Neural cell (in vitro differentiated cells): ENCODE measurements at places on chromosomes 7 and 10. TPM values are rescaled to one million over a fixed set of nuclear protein-coding genes. Genes with fewer than 3 reads are reported as not detected.

MYH16 gene
- not detected in 2 replicates for polyA plus RNA-seq

GLI3 gene
- 0.19 and 0.48 TPM in 2 replicates for polyA plus RNA-seq

FAM170B gene
- not detected in 2 replicates for polyA plus RNA-seq

ZNF25 gene
- 72.6 and 81.6 TPM in 2 replicates for polyA plus RNA-seq

ACSL5 gene
- not detected in 2 replicates for polyA plus RNA-seq

LRGUK gene
- polyA plus RNA-seq: 3.7 and 4.9 TPM in 2 replicates

CUX1 gene
- 25.2 and 26.6 TPM in 2 replicates for polyA plus RNA-seq

GPRIN2 gene
- 7.1 and 10.5 TPM in 2 replicates for polyA plus RNA-seq

CLRN3 gene
- not detected in 2 replicates for polyA plus RNA-seq

NEUROD6 gene
- not detected in 2 replicates for polyA plus RNA-seq

UNC5B gene
- 1.8 and 2.0 TPM in 2 replicates for polyA plus RNA-seq

PRPS1L1 gene
- not detected in 2 replicates for polyA plus RNA-seq

CFAP58 gene
- 0.10 TPM in 1 of 2 replicates, not detected in the other for polyA plus RNA-seq

PGAM2 gene
- not detected in 2 replicates for polyA plus RNA-seq

TDRD1 gene
- polyA plus RNA-seq: not detected in 2 replicates

ANKRD61 gene
- not detected in 2 replicates for polyA plus RNA-seq

ABCA13 gene
- 0.20 TPM in 1 of 2 replicates, not detected in the other for polyA plus RNA-seq

TMEM213 gene
- polyA plus RNA-seq: not detected in 2 replicates

SAP25 gene
- polyA plus RNA-seq: 0.46 and 0.52 TPM in 2 replicates

BHLHA15 gene
- not detected in 2 replicates for polyA plus RNA-seq

TET1 gene
- 3.6 and 5.2 TPM in 2 replicates for polyA plus RNA-seq

CALY gene
- polyA plus RNA-seq: 3.7 and 6.8 TPM in 2 replicates

NFE2L3 gene
- 1.7 and 2.9 TPM in 2 replicates for polyA plus RNA-seq

ADRB1 gene
- polyA plus RNA-seq: not detected in 2 replicates

DNAJC12 gene
- 22.3 and 32.2 TPM in 2 replicates for polyA plus RNA-seq

P4HA1 gene
- 16.4 and 24.2 TPM in 2 replicates for polyA plus RNA-seq

LRWD1 gene
- 85.5 and 108 TPM in 2 replicates for polyA plus RNA-seq

UBE3C gene
- polyA plus RNA-seq: 39.0 and 46.3 TPM in 2 replicates
